K562 (cell line): ENCODE measurements at places on chromosomes 6 and 20.

GRCh38 chr6:143396497-143397226, 53.8 kb downstream of the ADAT2 start:
- no peak for DNase-seq

- DNase-seq, result no peak
Measured at GRCh38 chr6:131532580-131533039, 40.4 kb upstream of the ARG1 start.

DNA sequence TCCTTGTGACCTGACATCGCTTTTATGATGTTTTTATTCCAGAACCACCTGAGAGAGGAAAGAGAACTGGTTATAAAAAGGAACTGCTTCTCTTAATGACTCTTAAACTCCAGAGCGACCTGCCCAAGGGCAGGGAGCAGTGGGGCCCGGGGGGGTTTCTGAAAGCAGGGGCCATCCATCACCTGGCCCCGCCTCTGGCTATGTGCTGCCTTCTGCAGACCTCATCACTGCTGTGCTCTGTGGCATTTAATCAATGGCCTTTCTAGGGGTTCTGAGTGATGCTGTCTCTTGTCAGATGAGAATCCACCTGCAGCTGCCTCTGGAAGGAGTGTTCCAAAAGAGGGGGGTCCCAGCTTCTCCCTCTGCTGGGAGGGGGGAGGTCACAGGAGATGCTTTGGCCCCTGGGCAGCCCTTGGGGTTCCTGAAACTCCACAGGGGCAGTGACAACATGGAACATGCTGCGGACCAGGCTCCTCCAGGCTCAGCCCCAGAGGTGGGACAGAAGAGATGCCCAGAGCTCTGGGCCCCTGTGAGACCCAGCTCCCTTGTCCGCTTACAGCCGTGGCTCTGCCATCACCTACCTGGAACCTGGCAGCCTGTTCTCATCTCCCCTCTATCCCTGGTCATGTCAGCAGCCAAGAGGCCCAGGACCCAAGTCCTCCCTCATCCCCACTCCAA, 177.1 kb upstream of the SULF2 start:
- no peak for DNase-seq

DNA sequence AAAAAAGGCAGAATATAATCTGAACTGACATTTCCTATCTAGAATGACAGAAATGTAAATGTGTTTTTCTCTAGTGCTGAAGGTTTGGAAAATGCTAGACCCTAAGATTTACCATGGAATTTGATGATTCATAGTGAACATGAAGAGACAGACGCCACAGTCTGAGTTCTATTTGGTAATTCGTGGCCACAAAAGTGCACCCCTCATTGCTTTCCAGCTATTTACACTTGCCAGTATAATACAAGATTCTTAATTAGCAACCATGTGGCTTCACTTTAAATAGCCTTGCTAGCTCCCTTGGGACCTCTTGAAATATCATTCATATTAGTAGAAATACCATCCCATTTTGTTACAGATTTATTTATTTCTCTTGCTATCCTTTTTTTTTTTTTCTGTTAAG, 636.8 kb downstream of the PRKN start:
- no peak for DNase-seq
